Stimulated activated CD4-positive, alpha-beta T cell treated with anti-CD3 and anti-CD28 coated beads, Interleukin-4, amount 100 ng/mL, for 4 hours (primary cell): ENCODE measurements at places on chromosomes 1 and 21.

DNA sequence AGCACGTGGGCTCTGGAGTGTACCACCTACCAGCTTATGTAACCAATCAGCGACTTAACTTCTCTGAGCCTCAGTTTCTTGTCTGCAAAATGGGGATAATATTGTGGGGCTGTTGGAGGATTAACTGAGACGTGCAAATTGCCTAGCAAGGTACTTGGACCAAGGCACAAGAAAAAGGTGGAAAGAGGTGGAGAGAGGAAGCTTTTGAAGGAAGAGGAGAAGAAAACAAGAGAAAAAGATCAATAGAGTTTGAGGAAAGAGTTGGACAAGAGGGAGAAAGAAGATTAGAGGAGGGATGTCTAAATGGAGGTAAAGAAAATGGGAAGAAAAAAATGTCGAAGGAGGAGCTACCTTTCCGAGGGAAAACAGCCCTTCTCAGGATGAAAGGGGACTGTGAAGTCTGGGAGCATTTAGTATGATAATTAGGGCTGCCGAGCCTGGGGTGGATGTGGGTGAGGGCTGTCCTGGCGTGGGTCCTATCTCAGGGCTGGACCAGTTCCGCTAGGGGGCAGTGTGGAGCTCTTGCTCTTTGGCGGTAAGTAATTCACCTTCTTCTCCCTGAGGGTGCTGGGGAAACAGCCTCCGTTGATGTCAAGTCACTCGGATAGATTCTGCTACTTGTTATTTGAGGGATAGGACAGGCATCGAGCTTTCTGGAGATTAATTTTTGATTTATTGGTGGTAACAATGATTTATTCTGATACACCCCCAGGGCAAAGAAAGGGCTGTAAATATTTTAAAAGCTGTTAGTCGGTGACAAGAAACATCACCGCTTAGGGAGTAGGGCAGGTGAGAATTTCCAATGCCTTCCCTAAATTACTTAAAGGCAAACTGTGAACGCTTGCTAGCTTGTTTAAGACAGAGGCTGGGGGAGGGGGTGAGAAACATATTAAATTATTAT lies 79.0 kb upstream of the NFASC start:
- DNase-seq, result peak; percentile 82

DNA sequence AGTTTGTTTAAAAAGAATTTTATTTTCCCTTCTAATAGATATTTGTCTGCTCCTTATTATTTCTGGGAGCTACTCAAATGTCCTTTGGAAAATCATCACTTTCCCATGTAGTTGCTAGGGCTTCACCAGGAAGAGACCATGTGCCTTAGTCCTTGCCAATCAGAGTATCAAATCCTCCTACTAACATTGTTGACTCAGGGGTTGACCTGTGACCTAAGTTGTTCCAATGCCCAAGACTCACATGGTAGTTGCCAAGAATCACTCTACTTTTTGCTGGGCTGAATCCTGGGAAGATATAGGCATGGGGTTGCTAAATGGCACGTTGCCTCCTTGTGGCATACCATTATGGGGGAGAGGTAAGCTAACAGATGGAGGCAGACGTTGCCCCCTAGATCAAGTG lies 58.2 kb upstream of the FOXD3 start:
- no peak for DNase-seq

GRCh38 chr21:42622284-42622683 lies 31.1 kb upstream of the PDE9A start:
- DNase-seq, result no peak

GRCh38 chr1:34292472-34292871 lies 115.8 kb downstream of the C1orf94 start:
- no peak for DNase-seq

DNA sequence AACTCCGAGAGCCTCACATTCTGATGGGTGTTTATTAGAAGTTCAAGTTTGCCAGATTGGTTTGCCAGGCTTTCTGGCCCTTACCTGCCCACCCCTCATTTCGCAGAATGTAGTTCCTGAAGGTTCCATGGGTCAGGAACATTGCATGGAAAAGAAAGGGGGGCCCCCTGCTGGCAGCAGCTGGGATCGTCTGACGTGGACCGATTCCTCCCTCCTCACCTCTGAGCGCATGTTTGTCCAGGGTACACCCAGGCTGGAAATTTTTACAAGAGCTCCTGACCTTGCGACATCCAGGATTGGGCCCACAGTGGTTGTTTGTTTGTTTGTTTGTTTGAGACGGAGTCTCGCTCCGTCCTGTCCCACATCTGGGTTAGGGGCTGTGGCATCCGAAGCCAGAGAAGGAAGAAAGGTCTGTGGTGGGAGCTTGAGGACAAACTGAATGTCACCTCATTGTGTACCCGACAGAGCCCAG lies 126.0 kb upstream of the TMEM51 start:
- no peak for DNase-seq

DNA sequence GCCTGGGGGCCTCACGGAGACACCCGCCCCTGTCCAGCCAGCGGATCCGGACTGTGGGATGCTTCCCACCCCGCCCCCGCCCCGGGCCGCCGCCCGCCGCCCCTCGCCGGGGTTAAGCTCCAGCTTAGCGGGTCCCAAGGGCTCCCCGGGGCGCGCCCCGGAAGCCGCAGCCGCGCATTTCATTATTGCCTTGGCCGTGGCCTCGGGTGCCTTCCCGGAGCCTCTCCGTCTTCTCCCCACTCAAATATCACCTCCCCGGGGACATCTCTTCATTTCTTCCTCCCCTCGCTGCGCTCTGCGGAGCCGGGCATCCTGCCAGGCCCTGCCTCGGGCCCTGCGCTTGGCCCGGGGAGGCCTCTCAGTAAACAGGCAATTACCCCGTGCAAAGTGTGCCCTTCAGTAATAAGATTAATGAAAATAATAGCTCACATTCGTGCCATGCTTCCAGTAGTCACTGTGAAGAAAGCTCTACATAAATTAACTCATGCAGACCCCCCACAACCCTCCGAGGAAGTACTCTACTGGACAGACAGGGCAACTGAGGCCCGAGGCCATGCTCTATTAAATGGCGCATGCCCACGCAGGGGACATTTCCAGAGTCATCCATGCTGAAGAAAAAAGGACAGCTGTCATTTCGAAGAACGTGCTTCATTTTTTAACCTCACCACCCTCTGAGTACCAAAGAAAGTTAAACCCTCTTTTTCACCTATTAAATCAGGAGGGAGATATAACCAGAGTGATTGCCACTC lies 49.9 kb upstream of the LAPTM5 start:
- no peak for DNase-seq

- no peak for DNase-seq
Measured at GRCh38 chr1:225830841-225831240, 20.9 kb downstream of the EPHX1 start.

- no peak for DNase-seq
Measured at GRCh38 chr1:36355811-36356210, 29.9 kb downstream of the STK40 start.

- no peak for DNase-seq
Measured at GRCh38 chr1:119367432-119368124, 1.0 kb upstream of the HAO2 start.

GRCh38 chr1:179493323-179493722 lies 82.4 kb downstream of the NPHS2 start:
- no peak for DNase-seq

DNA sequence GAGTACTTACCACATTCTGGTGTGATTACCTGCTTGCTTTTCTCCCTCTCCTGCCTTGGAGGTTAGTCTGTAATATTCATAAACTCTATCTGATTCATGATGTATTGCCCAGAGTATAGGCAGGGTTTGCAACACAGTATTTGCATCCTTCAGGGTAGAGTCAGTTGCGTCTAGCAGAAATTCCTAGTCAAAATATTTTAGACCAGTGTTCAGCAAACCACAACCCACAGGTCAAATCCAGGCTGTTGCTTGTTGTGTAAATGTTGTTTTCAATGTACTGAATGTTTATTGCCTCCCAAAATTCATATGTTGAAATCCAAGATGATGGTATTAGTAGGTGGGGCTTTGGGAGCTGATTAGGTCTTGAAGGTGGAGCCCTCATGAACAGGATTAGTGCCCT lies 82.9 kb downstream of the NGF start:
- DNase-seq, result no peak

- DNase-seq, result no peak
Measured at GRCh38 chr1:240171907-240172306, 80.2 kb downstream of the FMN2 start.
